ENCODE measurements at places on chromosomes 1 and 21.

GRCh38 chr21:46172863-46173528, 11.3 kb downstream of the SPATC1L start:
- DNase-seq, result no peak

DNA sequence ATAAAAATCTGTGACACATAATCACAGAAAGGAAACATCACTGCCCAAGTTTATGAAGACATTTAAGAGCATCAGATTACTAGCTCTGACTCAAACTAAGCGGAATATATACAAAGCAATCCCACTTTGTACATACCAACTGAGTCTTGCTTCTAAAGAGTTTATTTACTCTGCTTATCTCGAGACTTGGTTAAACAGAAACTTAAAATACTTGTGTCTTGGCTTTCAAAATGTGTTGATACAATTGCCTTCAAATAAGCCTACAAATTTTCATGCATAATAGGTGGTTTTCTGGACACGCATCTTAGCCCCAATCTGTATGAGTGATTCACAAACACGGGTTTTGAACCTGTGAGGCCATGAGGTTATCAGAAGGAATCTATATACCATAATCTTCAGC, 21.0 kb downstream of the CD160 start:
- DNase-seq, result no peak

DNA sequence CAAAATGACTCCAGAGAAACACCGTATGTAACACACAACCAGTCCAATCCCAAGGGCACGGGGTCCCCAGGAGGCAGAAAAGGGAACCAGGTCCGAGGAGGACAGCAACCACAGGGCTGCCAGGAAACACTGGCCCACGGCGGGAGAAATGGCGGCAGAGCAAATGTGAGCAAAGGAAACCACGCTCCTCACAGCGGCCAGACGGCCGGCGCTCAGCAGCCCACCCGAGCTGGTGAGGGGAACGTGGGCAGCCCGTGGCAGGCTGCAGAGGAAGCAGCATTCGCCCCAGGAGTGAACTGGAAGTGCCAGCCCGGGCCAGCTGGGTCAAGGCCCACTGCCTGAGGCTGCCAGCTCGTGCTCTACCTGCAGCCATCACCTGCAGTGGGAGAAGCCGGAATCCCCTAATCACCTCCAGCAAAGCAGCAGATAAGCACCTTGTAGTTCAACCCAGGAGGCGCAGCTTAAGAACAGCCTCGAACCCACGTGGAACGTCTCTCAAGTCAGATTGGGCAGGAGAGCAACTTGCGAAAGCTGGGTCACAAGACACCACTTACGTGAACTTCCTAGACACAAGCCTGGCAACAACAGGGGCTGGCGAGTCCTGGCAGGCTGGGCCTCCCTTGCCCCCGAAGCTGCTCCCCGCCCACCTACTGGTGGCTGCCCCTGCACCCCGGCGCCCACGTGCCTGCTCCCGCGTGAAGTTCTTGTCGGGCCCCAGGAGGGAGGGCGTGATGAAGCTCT, 6.7 kb downstream of the SLC19A1 start:
- no peak for DNase-seq

DNA sequence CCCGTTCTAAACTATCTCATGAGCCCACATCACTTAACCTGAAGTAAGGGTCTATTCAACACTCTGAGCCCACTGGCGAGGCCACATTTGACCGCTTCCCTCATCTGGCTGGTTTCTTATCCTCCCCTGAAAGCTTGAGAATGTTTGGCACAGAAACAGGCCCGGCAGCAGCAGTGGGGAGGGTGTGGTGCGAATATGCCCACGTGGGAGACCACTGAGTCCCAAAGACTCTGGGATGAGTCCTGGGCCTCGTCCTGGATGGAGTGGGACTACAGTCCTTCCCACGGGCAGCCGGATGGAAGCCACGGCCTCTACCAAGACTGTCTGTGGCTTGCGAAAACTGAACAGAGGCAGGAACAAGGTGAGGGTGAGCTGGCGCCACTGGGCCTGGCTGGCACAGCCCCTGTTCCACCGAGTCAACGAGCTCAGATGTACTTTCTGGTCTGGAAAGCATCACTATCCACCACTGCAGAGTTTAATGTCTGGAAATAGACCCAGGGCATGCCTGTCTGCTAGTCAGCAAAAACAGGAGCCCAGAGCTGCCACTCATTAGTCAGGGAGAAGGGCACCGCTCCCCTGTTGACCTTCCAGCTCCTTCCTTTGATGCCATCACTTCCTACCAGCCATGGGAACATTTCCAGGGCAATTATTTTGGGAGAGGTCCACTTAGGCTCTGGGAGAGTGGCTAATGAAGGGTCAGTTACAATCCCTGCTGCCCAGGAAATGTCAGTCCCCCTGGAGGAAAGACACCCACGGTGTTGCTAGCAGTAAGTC, 386.6 kb downstream of the MATN1 start:
- no peak for DNase-seq

DNA sequence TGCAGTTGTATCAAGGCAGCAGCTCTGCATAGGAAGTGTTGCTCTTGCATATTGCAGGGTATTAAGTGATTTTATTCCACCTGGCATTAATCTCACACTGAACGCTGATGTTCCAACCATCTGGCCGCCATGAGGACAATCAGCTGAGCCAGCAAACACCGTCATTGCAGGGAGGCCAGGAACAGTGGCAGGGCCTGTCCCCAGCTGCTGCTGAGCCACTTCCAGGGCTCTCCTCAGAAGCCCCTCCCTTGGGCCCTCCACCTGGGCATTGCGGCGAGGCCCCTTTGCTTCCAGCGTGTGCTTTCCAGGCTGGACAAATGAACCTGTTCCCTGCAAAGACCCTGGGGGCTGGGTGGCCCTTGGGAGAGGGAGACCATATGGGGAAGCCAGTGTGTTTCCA, 171.6 kb upstream of the C1orf174 start:
- DNase-seq, result no peak

DNA sequence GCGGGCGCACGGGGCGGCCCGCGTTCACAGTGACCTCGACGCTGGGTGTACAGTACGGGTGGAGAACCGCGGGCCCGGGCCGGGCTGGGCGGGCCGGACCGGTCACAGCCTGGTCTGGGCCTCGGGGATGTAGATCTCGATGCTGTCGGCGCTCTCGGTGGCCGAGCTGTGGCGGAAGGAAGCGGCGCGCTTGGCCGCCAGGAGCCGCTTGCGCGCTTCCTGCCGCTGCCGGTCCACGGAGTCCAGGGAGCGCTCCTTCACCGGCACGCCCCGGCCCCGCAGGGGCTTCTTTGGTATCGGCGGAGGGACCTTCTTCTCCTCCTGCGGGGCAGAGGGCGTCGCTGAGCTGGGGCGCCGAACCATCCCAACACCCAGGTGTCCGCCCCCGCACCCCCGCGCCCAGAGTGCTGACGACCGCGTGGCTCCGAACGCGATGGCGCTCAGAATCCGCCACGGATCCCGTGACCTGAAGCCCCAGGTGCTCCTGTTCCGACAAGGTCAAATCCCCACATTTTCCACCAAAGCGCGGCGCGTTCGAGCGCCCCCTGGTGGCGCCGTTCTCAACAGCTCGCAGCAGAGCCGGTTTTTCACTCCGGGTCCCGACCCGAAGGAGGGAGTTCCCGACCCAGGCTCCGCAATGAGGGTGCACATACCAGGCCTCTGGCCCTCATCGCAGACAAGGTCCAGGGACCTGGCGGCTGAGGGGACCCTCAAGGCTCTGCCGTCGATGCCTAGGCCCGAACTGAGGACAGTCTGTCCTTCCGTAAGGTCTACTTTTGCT, 6.6 kb upstream of the SMIM12 start:
- peak; percentile 85 for DNase-seq

- no peak for DNase-seq
Measured at GRCh38 chr1:232891656-232892317, 58.6 kb upstream of the NTPCR start.

GRCh38 chr1:12447307-12447706, 170.7 kb downstream of the DHRS3 start:
- no peak for DNase-seq

DNA sequence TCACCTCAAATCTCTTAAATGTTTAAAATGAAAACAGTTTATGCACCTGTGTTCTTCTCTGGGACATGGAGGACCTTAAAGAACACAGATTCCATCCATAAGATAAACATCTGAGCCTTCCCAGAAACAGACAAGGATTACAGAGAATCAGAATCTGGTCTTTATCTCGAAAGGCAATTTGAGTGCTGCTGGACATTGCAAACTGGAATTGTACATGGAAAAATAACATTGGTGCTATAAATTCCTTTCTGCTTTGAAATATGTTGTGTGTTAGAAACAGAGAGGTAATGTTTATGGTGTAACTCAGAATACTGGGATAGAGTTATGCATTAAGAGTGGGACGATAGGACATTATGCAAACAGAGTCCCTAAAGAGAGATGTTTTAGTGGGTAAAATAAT, 6.6 kb upstream of the DDR2 start:
- DNase-seq, result no peak

- DNase-seq, result no peak
Measured at GRCh38 chr21:32592929-32593502, 7.7 kb upstream of the TCP10L start.

DNA sequence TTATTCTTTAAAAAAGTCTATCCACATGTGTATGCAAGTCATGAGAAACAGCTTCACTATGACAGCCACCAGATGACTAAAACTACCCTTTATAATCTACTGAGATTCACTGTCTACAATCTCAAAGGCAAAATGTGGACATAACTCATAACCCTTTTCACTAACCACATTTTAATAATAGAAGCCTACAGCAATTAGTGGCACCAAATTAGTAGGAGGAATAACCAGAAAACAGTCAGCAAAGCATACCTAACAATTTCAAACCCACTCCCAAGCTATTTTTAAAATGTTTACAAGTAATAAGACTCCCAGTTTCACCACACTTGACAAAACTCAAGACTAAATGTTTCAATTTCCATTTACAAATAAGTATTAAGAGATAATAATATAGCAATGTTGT, 442.9 kb downstream of the PTPRC start:
- DNase-seq, result no peak

DNA sequence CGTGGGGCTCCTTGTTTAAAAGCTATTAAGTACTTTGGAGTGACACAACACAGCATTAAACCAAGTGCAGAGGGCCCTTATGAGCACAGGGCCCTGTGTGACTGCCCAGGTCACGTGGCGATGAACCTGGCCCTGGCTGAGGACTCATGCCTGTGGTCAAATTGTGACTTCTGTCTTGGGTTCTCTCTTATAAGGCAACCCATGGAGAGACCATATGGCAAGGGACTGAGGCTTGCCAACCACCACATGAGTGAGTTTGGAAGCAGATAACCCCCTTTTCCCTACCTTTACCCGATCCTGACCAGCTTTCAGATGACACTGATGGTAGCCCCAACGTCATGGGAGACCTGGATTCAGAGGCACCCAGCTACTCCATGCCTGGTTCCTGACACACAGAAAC, 140.5 kb downstream of the ZBTB18 start:
- DNase-seq, result no peak

GRCh38 chr1:1996207-1996651, 7.4 kb downstream of the CFAP74 start:
- no peak for DNase-seq

GRCh38 chr1:152459596-152460528, 45.8 kb upstream of the CRNN start:
- peak; percentile 66 for DNase-seq

DNA sequence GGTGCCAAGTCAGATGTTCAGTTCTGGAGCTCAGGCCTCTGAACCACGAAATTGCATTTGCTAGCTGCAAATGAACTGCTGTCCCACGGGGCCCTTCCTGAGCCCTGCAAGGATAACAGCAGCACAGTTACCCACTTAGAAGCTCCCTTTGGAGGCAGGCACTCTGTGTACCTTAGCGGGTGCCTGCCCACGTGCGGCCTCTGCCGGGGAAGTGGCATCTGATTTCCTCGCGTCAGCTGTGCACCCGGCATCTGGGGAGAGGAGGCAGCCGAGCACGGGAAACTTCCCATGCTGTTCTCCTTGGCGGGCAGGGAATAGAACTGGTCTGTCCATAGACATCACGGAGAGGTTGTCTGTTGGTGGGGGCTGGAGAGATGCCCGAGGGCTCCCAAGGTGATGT, 148.0 kb upstream of the C1orf174 start:
- DNase-seq, result no peak

DNA sequence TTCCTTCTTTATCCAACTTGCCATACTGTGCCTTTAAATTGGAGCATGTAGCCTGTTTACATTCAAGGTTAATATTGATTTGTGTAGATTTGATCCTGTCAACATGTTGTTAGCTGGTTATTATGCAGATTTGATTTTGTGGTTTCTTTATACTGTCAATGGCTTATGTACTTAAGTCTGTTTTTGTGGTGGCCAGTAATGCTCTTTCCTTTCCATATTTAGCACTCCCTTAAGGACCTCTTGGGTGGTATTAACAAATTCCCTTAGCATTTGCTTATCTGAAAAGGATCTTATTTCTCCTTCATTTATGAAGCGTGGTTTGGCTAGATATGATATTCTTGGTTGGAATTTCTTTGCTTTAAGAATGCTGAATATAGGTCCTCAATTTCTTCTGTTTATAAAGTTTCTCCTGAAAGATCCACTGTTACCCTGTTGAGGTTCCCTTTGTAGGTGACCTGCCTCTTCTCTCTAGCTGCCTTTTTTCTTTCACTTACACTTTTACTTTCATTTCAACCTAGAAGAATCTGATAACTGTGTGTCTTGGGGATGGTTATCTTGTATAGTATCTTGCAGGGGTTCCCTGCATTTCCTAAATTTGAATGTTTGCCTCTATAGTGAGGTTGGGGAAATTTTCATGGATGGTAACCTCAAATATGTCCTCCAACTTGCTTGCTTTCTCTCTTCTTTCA, 86.9 kb upstream of the NEGR1 start:
- no peak for DNase-seq

DNA sequence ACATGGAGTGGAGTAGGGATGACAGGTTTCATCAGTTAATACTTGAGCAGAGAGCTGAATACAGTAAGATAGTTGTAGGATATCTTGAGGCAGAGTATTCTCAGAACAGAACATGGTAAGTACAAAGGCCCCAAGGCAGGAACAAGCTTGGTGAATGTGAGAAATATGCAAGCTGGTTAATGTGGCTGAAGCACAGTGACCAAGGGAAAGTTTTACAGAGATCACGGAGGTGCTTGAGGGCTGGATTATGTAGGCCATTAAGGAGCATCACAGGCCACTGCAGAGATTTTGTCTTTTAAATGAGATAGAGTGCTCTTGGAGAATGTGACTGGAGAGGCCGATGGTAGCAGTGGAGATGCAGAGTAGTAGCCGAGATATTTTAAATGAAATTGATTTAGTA, 54.0 kb upstream of the BOLA1 start:
- DNase-seq, result no peak

GRCh38 chr1:106937104-106937503, 119.4 kb upstream of the PRMT6 start:
- DNase-seq, result no peak

- no peak for DNase-seq
Measured at GRCh38 chr1:88200545-88200944, 483.5 kb upstream of the PKN2 start.
